ENCODE measurements at places on chromosomes 2 and 18. TPM values are rescaled to one million over a fixed set of nuclear protein-coding genes. Genes with fewer than 3 reads are reported as not detected.

DNA sequence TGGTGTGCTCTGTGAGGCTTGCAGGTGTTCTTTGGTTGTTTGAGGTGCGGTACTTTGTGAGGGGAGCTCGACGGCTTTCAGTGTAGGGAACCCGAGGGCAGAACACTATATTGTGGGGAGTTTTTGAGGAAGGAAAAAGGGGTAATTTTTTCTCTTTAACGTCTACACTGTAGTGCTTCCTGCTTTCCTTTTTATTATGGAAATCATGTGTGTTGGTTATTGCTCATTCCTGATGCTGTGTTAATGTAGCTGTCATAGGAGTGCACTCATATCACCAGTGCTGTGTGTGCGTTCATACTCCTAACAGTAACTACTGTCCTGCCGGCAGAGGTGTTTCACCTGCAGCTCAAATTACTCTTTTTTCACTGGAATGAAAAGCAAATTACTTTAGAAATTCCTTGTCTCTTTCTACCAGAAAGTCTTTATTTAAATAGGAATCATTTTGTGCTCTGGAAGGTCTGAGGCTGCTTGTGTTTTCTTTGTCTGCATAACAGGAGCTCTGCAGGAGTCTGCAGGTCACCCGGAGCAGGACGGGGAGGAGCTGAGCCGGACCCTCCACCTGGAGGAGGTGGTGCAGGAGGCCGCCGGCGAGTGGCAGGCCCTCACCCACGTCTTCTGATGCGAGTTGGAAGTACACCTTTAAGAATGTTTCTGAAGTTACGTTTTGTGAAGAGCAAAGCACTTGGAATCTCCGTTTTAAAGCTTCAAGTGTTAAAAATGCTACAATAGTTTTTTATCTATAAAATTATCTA lies 145.5 kb downstream of the ZNF236 start:
- no peak for DNase-seq

- DNase-seq, result no peak
Observed at GRCh38 chr2:154368153-154368552, 330.3 kb upstream of the KCNJ3 start.

DNA sequence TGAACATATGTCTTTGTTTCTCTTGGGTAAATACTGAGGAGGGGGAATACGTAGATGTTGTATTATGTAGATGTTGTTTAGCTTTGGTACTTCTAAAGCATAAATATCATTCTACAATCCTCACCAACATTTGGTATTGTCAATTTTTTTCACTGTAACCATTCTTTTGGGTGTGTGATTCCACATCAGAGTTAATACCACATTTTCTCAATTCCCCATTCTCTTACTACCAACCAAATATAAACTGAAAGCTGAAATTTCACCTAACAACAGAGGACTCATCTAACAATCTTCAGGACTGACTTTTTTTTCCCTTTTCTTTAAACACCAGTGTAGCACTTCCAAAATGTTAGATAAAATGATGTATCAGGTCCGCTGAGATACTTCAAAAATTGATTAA lies 120.7 kb upstream of the RIOK3 start:
- DNase-seq, result no peak

DNA sequence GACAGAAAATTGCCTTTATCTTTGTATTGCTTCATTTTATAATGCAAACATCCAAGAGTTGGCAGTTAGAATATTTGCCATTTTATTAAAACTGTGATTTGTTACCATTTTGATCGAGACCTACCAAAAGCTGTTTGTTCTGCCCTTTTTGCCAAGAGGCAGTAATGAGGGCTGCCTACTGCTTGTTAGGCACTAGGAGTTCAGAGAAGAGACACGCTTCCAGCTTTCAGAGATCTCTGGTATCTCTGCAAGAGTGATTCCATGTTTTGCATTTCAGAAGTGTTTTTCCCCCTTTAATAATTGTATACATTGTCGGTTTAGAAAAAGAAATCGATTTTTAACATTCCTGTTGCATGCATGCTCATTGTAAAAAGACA lies 628 bp downstream of the MRPL30 start:
- no peak for DNase-seq

- no peak for DNase-seq
Observed at GRCh38 chr18:78751664-78752063, 228.0 kb upstream of the SALL3 start.

DNA sequence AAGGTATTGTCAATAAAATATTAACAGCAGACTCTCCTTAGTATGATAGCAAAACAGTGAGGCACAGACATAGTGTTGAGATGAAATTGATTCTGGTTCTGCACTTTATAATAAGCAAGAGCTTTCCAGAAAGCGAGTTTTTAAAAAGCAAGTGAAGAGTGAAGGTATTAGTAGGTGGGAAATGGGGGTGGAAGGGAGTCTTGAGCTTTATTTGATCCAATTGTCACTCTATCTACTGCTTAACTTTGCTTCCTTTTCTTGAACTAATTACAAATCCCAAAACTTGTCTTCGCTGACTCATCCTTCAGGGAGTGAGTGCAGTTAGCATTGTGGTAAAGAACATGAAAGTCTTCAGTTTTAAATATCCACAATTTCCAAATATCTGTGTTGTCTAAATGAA lies 120.6 kb upstream of the BOD1L2 start:
- DNase-seq, result no peak

DNA sequence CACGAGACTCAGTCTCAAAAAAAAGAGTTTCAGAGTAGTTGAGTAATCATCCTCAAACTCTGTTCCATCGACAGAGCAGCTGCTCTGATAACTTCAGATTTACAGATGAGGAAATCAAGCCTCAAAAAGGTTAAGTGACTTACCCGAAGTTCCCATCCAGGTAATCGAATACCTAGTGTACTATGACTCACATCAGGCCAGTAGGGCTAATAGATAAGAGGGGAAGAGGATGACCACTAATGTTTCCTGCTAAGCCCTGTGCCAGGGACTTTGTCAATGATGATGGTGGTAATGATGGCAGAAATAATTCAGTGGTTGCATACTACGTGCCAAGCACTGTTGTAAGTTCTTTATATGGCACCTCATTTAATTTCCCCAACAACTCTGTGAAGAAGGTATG lies 80.9 kb downstream of the PLB1 start:
- DNase-seq, result no peak

DNA sequence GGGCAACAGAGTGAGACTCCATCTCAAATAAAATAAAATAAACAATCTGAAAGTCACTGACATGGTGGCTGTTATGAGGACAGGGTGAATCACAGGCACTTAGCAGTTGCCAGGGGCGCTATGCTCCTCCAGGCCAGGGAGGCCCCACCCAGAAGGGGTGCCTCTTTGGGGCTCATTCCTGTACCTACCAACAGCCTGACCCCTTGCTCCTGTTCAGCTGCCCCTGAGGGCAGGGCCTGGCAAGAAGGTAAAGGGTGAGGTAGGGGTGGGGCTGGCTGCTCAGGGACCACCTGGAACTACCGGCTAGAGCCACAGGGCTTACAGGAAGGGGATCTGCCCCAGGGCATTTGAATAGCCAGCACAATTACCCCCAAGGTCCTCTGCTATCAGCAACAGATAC lies 60.3 kb downstream of the INPP5D start:
- no peak for DNase-seq

- DNase-seq, result no peak
Observed at GRCh38 chr2:165120740-165121467, 82.9 kb downstream of the SCN3A start.

GRCh38 chr2:167944825-167945659 lies 302.4 kb downstream of the STK39 start:
- DNase-seq, result no peak

DNA sequence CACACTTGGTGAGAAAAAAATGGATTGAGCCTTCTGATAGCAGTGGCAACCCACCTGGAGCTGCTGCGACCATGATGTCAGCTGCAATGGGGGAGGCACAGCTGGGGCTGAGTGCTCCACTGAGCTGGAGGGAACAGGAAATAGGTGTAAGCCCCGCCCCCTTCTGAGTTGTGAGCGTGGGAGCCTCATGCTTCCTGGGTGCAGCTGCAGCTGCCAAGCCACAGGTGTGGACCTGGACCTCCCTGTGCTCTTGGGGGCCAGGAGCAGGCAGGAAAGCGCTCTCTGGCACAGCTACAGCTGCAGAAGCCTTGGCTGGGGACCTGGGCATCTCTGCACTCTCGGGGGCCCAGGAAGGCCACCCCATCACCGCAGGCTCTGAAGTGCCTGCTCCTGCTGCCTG lies 970.6 kb downstream of the DCDC2C start:
- peak; percentile 40 for DNase-seq

- DNase-seq, result no peak
Observed at GRCh38 chr2:41024816-41025215, 572.9 kb upstream of the SLC8A1 start.

DNA sequence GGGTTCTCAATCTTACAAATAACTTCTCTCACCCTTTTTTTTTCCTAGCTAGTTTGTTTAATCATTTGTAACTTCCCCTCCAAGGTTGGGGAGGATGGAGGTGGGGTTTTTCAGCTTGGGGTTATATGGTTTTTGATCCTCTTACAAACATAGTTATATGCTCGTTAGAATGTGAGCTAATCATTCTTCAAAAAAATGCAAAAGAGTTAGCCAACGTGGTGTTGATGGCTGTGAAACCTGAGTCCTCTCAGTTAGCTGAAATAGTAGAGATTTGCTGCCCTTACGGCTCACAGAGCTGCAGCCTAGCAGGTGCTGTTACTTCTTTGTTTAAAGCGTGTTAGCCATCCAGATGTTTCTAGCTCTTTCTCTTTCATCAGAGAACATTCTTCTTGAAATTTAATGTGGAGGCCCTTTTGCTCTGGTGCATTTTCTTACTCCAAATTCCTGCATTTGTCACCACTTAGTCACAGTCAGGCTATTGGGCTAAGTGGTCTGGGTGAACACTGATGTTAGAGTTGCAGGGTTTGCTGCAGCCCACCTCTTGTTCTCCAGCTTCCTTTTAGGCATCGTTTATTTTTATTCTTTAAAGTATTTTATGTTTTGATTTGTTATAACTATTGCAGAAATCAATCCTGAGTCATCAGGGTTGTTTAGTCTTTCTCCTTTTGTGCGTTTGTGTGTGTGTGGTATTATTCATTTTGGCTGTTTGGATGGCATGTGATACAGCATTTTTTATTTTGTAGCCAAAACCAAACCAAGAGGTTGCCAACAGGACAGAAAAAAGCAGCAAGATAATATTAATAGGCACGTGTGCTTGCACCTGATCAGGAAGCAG lies 41.1 kb downstream of the LIMS1 start:
- peak; percentile 63 for DNase-seq

- DNase-seq, result no peak
Observed at GRCh38 chr18:777021-777420, 35.0 kb downstream of the YES1 start.

GRCh38 chr2:25618676-25619075 lies 54.7 kb downstream of the DTNB start:
- DNase-seq, result no peak

DNA sequence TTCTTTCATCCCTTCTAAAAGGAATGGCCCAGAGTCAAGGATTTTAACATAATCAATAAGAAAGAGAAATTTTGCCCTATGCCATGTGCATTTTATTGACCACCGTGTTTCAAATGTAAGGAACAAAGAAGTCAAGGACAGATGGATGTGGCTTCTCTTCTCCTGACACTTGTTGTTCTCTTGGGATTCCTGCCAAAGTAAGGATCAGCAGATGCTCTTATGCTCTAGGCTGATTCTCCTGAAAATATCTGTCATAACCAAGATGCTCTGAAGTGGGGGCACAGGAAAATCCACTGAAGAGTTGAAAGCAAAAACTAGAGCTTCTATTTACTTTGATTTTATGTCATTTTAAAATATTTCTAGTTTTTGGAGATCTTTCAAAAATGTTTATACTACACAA lies 72.9 kb upstream of the SYT4 start:
- no peak for DNase-seq

DNA sequence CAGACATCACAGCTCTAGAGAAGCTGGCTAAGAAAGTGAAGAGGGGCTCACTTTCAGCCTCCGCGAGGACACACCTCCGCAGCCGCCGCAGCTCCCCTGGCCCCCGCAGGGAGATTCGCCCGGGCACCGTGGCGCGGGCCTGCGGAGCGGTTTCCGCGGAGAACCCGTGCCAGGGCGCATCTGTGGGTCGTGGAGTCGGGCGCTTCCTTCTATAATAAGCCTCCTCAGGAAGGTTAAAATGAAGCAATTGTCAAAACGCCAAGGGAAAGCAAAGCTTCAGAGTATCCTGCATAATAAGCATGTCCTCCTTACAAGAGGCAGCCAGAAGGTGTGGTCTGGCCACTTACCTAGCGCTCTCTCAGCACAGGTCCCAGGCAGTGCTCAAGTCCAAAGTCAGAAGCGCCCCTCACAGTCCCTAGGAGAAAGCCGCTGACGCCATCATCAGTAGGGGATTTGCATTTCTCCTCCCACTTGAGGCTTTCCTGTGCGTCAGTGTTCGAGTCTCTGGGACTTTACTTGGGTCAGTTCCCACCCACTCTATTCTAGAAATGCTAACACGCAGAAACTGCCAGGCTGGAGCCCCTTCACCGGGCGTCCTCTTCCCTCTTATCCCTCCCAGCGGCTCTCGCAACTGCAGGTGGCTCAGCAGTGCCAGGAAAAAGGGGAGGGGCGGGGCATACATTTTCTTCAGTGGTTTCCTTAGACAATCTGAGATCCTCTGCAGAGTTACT lies at the start of gene STAT4:
STAT4 (minus strand) TSS at position 395 of the 731 bp plus-strand sequence. CDS start 2,791 bp downstream, outside the sequence.
- DNase-seq, result peak; percentile 53

DNA sequence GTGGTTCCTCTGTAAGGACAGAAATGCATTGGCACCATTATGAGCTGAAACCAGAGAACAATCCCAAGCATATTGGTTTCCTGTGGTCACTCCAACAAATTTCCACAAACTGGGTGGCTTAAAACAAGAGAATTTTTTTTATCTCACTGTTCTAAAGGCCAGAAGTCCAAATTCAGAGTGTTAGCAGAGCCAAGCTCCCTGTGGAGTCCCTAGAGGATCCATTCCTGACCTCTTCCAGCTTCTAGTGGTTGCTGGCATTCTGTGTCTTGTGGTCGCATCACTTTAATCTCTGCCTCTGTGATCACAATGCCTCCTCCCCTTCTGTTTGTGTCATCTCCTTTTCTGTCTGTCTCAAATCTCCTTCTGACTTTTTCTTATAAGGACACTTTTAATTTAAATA lies 380.3 kb downstream of the NYAP2 start:
- peak; percentile 9 for DNase-seq

DNA sequence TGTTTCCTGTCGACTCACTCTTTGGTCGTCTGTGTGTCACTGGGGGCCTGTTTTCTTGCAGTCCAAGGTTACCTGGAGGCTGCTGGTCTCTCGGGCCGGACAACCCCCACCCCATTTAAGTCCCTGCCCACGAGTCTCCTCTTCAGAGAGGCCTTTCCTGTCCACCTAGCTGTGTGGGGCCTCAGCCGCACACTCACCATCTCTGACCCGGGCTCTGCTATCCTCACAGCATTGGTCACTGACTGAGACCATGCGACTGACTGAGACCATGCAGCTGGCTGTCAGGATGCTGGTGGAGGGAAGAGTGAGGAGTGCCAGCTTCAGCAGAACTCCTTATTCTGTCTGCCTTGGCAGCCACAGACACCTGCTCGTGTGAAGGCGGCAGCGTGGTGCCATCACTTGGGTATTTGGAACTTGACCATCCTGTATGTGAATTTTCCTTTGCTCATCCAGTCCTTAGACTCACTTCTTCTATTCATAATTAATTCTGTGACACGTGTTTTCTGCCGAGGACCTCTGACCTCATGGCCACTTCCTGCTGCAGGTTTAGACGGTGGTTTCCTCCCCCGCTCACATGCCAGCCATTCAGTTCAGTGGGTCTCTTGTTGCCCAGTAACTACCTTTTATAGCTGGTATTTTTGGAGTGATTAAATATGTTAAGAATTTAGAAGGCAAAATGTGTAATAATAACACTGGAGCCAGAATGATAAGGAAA lies 47.5 kb upstream of the ASB1 start:
- no peak for DNase-seq

The TIMM21 gene
- 59.3 TPM for total RNA-seq

The CDKL4 gene
- total RNA-seq, result 14.3 TPM

The IL36G gene
- total RNA-seq, result not detected

The CCDC102B gene
- 7.5 TPM for total RNA-seq

The EPB41L3 gene
- total RNA-seq, result not detected

The SKOR2 gene
- total RNA-seq, result not detected
